ENCODE measurements at places on chromosomes 6 and 20.

- DNase-seq = no peak
Measured at GRCh38 chr6:34285448-34286164, 36.8 kb upstream of the SMIM29 start.

- DNase-seq = no peak
Measured at GRCh38 chr20:59831024-59831915, 102.2 kb downstream of the SYCP2 start.

- no peak for DNase-seq
Measured at GRCh38 chr6:32070814-32071543, 32.8 kb downstream of the CYP21A2 start.

GRCh38 chr20:42754706-42755105, 435.0 kb downstream of the PTPRT start:
- no peak for DNase-seq

Measured in activated CD4-positive, CD25-positive, alpha-beta regulatory T cell (primary cell).